Fibroblast of skin of right quadriceps (primary cell): ENCODE measurements at places on chromosomes 3 and 15.

DNA sequence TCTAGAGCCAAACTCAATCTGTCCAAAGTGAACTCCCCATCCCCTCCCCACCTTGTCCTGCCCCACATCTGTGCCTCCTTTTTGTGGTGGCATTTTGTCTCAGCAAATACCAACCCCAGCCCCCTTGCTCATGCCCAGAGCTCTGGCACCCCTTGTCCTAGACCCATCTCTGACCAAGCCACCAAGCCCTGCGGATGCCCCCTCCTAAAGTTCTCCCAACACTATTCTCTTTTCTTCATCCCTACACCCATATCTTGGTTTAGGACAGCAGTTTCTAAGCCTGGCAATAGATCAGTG is 17.7 kb downstream of the ACAA1 start:
- DNase-seq: no peak

DNA sequence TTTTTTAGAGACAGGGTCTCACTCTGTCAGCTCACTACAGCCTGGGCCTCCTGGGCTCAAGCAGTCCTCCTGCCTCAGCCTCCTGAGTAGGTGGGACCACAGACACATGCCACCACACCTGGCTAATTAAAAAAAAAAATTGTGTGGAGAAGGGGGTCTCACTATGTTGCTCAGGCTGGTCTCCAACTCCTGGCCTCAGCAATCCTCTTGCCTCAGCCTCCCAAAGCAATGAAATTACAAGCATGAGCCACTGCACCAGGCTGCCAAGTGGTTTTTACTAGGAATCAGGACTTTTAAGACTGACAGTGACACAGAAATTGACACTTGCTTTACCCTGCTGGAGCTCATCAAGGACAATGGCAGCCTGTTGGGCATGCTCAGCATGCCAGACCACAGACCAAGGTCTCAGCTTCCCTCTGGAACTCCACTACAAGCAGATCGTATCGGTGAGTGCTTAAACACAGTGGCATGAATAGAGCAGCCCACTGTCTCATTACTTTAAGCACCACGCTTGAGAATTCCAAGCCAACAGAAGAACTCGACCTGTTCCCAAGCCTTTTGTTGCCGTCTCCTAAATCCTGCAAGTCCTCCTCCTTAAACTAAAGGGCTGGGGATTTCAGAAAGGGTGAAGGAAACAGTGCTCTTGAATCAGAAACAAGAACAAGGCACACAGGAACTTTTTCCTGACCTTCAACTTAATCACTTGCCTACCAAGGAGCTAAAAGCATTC is 41.4 kb downstream of the EOMES start:
- no peak for DNase-seq

DNA sequence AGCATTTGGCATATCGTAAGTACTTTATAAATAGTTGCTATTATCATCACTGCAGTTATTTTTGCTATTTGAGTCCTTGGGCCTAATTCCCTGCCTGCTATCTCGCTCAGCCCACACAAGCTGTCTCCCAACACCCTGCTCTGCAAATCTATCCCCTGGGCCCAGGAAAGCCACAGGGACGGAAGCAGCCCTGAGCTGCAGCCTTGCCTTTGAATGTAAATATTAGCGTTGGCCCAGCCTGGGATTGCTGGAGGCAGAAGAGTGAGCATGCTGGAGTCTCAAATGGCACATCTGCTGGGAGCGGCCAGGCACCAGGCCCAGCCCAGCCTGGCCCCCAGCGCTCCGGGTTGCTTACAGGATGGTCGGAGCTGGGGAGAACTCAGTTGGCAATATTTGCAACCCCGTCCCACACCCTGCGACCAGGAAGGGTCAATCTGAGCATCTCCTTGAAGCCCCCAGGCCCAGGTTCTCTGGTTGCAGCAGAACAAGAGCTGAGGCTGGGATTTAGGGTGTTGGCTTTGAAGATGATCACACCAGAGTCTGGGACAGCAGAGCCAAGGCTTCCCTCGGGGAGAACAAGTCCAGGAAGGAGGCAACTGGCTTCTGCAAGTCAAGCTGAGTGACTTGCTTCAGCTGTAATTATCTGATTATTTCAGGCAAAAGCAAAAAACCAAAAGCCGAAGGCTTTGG is 529.6 kb downstream of the SHQ1 start:
- no peak for DNase-seq

GRCh38 chr3:98765721-98766120 is 2.6 kb downstream of the ST3GAL6 start:
- DNase-seq: no peak

DNA sequence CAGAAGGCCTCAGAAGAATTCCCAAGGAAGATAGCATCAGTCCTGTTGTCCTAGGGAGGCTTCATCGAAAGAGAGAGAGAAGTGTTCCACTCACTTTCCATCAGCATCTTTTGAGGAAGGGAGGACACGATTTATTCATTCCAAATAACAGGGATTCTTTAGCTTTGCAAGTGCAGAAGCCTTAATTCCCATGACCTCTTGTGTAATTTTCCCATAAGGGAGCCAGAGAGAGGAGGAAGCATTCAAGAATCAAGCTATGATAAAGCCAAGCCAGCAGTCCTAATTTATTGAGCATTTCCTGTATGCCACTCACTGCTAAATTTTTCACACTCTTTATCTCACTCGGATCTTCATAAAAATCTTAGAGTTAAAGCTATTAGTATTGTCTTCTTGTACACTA is 169.7 kb upstream of the MITF start:
- DNase-seq: no peak

DNA sequence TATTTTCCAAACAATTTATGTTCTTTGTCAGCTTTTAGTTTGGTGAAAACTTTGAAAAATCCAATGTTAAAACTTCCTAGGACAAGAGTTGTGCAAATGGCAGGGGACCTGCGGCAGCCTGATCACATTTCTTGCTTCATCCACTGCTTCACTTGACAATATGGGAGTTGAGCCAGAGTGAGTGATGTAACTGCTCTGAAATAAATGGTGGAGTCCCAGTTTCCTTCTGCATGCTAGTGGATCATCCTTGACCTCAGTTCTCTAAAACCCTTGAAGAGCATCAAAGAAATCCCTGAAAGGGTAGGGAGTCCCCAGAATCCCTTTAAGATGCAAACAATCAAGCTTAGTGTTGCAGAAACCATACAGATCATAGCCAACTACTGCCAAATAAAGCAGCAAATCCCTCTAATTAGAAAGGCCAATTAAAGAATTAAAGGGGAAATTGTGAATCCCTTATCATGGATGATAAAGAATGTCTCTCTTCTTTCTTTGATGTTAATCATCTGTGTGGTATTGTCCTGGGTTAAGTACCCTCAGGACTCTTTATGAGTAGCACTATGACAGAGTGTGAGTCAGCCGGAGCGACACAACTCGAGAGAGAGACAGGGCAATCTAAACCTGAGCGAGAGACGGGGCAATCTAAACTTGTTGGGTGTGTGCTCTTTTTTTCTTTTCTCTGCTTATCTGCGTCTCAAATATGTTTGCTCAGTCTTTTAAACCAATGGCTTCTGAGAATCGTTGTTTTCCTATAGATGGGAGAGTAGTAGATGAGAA is 41.8 kb upstream of the GAP43 start:
- peak; percentile 49 for DNase-seq

GRCh38 chr3:50293079-50293801 is 1.0 kb upstream of the IFRD2 start:
- no peak for DNase-seq

GRCh38 chr3:153829606-153830170 is 291.5 kb upstream of the ARHGEF26 start:
- peak; percentile 18 for DNase-seq

DNA sequence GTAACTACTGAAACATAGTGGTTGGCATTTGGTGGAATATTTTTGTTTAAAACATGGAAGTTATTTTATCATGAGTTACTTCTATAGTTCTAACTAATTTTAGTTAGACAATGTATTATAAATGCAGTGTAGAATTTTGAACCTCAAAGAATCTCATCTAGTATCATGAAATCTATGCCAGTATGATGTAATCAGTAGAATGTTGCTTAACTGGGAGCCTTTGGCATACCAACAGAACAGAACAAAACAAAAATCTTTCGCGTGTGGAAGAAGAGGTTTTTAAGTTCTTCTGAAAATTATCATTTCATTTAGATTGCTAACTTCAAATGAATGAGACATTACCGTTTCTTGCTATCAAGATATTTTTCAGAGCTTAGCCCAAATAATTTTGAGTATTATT is 98.4 kb upstream of the LRRFIP2 start:
- DNase-seq: peak; percentile 17

GRCh38 chr15:94294556-94294955 is 63.2 kb downstream of the MCTP2 start:
- DNase-seq: peak; percentile 60

DNA sequence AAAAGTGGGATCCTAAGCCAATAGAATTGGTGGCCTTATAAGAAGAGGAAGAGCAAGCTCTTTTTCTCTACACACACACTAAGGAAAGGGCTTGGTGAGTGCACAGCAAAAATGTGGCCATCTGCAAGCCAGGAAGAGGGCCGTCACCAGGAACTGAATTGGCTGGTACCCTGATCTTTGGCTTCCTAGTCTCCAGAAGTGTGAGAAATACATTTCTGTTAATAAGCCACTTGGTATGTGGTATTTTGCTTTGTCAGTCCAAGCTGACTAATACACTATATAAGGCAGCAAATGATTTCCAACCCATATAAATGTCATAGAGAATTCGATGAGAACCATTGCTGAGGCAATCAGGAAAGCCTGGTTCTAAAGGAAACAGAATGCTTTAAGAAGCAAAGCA is 816.3 kb upstream of the SEMA6D start:
- peak; percentile 57 for DNase-seq

DNA sequence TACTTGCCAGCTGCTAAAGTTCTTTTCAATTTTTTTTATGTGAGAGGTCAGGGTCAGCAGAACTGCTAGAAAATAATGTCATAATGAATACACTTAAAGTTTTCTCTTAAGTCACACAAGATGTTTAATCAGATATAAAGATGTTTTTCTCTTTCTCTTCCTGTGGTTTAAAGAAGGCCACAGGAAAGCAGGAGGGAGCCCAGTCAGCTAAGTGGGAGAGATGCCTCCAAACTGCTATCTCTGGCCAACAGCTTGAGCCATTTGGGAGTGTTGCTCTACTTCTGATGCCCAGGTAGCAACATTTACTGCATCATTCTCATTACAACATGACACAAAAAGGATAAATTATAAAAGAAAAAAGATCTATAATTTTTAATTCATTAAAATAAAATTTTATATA is 45.7 kb upstream of the NLGN1 start:
- DNase-seq: no peak

- no peak for DNase-seq
Observed at GRCh38 chr3:71709908-71710511, 15.2 kb downstream of the EIF4E3 start.

GRCh38 chr3:127848131-127849129 is 26.1 kb upstream of the MGLL start:
- DNase-seq: peak; percentile 21

GRCh38 chr3:170867143-170867937 is 2.7 kb downstream of the RPL22L1 start:
- no peak for DNase-seq

- peak; percentile 10 for DNase-seq
Observed at GRCh38 chr15:68228971-68229385, 550 bp downstream of the CLN6 start.

DNA sequence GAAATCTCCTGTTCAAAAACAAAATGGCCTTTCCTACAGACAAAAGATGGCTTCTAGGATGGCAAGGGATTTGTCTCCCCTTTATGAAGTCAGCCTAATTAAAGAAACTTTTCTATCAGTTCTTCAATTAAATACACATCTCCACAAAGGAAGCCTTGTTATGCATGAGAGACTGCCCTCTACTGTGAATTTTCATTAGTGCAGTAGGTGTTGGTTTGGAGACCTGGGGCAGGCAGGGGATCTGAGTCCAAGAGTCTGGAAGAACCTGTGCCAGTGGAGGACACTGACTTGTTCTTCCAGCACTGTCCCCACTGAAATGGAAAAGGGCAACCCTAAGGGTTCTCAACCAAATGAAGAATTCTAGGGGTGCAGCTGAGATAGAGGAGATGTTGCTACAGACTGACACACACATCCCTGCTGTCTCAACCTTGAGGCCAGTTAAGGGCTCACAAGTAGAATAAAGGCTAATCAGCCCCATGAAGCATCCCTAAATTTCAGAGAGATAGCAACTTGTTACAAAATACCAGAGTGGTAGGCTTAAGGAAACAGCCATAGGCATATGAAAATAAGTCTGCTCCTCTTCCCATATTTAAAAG is 174.0 kb upstream of the PRICKLE2 start:
- peak; percentile 74 for DNase-seq

- DNase-seq: no peak
Observed at GRCh38 chr3:179299999-179300613, 22.7 kb upstream of the ZNF639 start.

GRCh38 chr3:156509189-156510174 is 45.4 kb downstream of the SSR3 start:
- DNase-seq: peak; percentile 62

- DNase-seq: peak; percentile 92
Observed at GRCh38 chr3:129314386-129315222, 35.9 kb downstream of the HMCES start.

DNA sequence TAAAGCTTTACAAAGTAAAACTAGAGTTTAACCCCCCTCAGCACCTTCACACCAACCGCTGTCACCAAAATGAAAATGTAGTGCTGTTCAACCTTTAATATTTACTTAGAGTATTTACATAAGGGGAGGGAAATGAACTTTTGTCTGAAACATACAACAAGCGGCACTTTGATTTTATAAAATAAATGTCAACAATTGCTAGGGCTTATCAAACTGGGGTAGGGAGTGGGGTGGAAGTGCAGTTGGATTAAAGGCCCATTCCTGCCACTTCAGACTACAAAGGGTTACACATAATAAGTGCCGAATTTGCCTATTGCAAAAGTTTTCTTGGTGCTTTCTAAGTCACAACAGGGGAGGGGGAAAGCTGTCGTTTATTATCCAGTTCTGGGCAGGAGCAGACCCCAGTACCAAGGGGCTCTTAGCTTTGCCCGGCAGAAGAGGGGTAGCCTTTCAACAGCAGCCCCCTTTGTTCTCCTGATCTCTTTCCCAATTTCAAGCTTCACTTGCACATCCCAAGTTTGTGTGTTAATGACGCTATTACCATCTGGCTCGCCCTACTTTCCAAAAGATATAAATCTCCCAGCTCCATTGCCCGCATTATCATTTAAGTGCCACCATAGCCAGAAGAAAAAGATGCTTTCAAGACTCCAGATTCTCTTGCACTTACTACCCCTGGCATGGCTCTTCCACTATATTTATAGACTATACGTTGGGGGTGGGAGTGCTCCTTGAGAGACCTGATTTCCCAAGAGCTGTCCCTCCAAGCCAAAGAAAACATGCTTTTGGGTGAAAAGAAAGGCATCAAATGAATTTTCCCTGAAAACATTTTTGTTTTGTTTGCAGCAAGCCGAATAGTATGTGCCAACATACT is 17.0 kb downstream of the SOX2 start:
- DNase-seq: no peak

- DNase-seq: no peak
Observed at GRCh38 chr3:82222401-82222800, 461.0 kb upstream of the GBE1 start.

DNA sequence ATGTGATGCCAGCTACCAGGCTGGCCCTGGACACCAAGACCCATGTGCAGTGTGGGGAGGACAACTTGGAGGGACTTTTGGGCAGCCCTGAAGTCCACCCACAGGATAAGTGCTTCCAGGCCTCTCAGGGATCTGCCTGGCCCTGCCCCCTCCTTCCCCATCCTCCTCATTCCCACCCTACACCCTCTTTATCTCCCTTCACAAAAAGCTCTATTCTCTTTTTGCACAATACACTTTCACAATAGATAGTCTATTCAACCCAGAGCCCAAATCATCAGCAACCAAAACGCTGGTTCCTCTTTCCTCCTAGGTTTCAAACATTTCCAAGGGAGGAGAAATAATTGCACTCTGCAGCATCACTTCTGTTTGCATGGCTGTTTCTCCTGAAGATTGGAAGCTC is 7.8 kb upstream of the ZNF710 start:
- DNase-seq: no peak
